Stomach (tissue), 19 donors: ENCODE measurements at places on chromosomes 5 and 9. TPM values are rescaled to one million over a fixed set of nuclear protein-coding genes. Genes with fewer than 3 reads are reported as not detected.

DNA sequence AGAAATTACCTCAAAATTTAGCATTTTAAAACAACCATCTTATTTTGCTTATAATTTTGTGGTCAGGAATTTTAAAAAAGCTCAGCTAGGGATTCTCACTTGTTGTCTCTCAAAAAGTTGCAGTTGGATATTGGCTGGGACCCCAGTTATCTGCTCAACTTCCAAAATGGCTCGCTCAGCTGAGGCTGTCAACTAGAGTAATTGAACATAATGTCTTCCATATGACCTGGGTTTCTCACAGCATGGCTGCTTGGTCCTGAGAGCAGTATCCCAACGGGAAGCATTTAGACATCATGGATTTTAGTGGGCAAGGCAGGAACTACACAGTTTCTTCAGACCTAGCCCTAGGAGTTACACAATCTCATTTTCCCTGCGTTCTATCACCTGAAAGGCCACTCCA lies 63.6 kb upstream of the SPEF2 start:
- no peak for DNase-seq

- DNase-seq, result no peak
Measured at GRCh38 chr5:7208938-7209337, 187.0 kb upstream of the ADCY2 start.

DNA sequence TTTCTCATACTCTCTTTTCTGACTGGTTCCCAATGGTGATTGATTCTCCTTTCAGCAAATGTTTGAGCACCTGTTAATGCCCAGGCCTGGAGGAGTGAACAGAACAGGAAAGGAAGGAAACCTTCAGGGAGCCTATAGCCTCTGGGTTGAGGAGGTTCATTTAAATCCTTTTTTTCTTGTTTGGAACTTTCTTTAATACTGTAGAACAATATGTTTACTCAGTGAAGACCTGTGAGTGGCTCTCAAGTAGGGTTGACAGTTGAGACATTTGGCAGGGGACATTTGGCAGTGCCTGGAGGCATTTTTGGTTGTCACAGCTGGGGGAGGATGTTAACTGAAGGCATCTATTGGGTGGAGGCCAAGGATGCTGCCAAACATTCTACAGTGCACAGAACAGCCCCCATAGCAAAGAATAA lies 6.1 kb upstream of the FAM120AOS start:
- DNase-seq, result no peak

DNA sequence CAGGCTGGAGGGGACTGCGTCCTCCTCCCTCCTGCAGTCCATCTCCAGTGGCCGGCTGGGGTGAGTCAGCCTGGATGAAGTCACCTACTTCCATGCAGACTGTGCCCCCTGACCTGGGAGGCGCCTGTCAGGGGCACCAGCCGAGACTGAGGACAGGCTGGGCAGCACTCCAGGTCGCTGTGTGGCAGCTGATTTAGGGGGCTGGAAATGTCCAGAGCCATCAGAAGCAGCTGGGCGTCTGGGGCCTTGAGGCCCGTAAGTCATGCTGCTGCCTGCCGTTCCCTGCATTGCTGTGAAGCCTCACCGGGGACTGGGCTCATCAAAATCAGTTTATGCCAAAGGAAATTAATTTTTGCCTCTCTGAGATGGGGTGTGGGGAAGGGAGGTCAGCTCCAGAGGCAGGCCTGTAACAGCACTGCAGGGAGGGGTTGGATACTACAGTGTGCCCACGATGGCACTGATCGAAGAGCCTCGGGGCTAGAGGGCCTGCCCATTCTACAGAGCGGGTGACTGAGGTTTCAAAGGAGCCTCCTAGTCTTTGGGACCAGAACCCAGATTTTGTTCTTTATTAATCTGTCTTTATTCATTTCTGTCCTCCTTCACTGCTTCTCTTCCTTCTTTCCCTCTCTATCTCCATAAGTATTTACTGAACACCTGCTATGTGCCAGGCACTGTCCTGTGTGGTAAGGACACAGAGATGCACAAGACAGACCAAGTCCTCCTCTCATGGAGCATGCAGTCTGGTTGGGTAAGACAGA lies 70.4 kb upstream of the PSD2 start:
- peak; percentile 80 for DNase-seq

GRCh38 chr5:1178529-1179382 lies 22.6 kb upstream of the SLC6A19 start:
- DNase-seq, result no peak

DNA sequence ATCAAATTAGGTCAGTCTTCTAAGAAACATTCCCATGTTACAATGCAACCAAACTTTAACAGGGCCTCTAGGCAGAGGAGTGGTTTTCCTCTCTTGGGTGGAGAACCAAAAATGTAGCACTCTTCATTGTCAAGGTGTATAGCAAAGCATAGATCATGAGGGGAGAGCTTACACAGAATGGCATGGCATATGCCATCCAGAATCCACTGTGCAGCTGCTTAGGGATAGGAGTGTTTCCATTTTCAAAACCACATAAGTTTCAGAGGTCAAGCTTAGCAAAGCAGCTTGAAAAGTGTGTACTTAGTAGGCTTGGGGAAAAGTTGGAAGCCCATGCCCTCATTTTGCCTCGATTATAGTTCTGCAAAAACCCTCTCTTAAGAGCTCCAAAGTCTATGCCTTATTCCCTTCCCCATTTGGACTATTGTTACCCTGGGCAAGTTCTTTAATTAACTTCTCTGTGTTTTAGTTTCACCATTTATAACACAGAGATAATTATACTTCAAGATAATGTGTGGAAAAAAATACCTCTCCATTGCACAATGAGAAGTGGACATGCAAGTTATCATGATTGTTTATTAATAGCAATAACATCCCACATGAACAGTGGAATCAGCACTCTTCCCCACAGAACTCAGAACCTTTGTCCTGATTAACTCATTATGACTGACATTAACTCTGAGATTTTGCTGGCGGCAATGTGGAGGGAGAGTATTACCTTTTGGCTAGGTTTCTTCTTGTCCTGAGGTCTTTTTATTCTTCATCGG lies 398.9 kb upstream of the WWC1 start:
- no peak for DNase-seq

- no peak for DNase-seq
Measured at GRCh38 chr5:124889486-124889825, 143.0 kb upstream of the ZNF608 start.

- DNase-seq, result peak; percentile 73
Measured at GRCh38 chr5:61280761-61281427, 51.2 kb upstream of the ZSWIM6 start.

GRCh38 chr9:17462869-17463464 lies 115.9 kb upstream of the SH3GL2 start:
- DNase-seq, result peak; percentile 84

GRCh38 chr9:24245988-24246387 lies 299.7 kb downstream of the IZUMO3 start:
- no peak for DNase-seq

- no peak for DNase-seq
Measured at GRCh38 chr9:93326056-93326455, 125.4 kb upstream of the FAM120A start.

GRCh38 chr9:116323012-116323411 lies 169.4 kb downstream of the PAPPA start:
- DNase-seq, result peak; percentile 54

CCDC187 gene
- total RNA-seq, result 0.45 TPM
